ENCODE measurements at places on chromosomes 1 and 21.

DNA sequence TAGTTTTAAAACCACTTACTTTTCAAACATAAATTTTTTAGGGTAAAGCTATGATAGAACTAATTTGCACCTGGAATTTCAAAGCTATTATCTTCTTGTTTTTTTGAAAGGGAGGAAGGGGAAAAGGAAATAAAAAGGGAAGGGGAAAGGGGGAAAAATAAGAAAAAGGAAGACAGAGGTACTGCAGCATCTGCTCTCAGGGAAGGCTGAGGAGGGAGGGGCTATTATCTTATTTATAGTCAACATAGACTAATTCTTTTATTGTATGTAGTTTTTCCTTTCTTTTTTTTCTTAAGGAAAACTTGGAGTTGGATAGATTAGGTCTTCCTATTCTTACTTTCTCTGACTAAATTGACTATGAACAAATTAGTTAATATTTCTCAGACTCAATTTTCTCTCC lies 41.5 kb upstream of the ZYG11A start:
- no peak for DNase-seq

- DNase-seq = no peak
These were observed 206.9 kb upstream of the SNX7 start for GRCh38 chr1:98454666-98455065.

GRCh38 chr21:37553078-37553481 lies 186.5 kb downstream of the DYRK1A start:
- DNase-seq = no peak

GRCh38 chr1:16116625-16117024 lies 39.2 kb downstream of the EPHA2 start:
- DNase-seq = no peak

- no peak for DNase-seq
These were observed 33.4 kb upstream of the KAZN start for GRCh38 chr1:14565090-14565489.

- DNase-seq = peak; percentile 11
These were observed 259.0 kb downstream of the FOXD2 start for GRCh38 chr1:47696737-47697441.

- no peak for DNase-seq
These were observed 836 bp upstream of the PRCC start for GRCh38 chr1:156766298-156767100.

DNA sequence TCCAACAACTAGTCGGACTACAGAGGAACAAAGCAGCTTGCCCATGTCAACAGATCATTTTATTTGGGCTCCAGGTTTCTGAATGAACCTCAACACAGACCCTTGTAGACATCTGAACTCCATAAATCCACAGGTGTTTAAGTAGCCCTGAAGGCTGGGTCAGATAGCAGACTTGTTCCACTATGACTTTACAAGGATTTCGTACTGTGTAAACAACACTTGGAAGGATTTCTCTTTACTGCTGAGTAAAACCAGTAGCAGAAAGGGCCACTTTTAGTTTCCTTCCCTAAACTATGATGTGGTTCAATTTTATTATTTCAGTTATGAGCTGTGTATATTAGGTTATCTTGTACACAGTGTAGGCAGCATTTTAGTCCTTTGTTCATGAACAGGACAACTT lies 316.4 kb upstream of the ADGRL2 start:
- DNase-seq = no peak

DNA sequence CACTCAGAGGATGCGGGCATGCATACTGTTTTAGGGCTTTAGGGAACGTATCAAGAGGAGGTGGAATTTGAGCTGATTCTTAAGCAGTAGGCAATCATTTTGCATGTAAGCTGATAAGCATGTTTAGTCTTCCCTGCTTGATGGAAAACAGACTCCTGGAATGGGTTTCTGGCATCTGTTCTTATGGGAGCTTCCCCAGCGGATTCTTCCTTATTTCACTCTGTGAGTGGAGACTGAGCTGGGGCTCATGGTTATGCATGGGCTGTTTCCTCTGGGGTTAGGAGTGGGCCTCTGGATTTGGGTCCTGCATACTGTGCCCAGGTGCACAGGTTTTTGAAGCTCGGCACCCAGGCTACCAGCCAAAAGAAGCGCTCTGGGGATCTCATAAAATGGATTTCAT lies 93.4 kb downstream of the DIRAS3 start:
- no peak for DNase-seq

DNA sequence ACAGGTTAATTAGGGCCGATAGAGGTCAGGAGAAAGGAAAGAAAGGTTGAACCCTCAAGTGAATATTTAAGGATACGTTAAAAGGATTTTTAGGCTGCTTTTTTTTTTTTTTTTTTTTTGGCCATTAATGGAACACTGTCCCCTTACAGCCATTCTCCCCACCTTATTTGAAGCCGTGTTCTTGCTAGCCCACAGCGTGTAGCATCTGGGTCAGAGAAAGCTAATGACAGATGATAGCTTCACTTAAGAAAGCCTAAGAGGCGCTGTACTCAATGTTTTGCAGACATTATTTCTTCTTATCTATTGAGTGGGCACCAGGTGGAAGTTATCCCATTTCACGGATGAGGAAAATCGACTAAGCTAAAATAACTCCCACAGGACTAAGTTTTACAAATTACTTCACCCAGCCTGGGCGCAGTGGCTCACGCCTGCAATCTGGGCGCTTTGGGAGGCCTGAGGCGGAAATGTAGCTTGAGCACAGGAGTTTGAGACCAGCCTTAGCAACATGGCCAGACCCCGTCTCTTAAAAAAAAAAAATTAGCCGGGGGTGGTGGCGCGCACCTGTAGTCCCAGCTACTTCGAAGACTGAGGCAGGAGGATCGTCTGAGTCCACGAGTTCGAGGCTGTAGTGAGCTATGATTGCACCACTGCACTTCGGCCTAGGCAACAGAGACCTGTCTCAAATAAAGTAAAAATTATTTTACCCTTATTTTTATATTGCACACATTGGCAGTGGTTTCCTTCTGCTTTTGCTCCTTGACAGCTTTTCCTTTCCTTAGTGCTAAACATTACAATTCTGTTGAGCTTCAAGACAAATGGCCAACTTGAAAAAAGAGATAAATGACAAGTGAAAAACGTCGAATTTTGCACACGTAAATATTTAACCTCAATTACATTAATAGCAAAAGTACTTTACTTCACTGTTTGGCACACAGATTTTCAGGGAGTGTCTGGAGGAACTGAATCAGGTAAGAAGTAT lies 1.1 kb upstream of the PHTF1 start:
- DNase-seq = no peak

- peak; percentile 99 for DNase-seq
These were observed at the start of gene ISG20L2 for GRCh38 chr1:156728599-156729462. ISG20L2 (minus strand) TSS chr1:156728766; CDS start chr1:156727652, 1,114 bp downstream.

GRCh38 chr1:159983681-159984080 lies 29.6 kb upstream of the SLAMF9 start:
- DNase-seq = no peak

- DNase-seq = no peak
These were observed 125.4 kb downstream of the TBX19 start for GRCh38 chr1:168405906-168406549.

DNA sequence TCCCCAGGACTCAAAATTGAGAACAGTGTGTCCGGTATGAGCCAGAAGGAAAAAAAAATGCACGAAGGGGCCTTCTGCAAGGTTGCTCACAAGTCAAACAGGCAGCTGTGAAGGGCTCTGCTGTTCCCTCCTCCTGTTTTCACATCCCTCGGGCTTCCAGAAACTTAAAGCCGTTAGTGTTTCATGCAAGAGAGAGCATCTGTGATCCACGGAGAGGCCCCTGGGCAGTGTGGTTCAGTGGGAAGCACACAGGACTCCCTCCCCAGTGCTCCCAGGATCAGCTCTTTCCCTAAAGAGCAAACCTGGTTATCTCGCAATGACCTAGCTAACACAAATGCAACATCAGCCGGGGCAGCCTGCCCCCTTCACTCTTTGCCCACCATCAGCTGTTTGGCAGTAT lies 2.9 kb upstream of the MATN1 start:
- DNase-seq = no peak

DNA sequence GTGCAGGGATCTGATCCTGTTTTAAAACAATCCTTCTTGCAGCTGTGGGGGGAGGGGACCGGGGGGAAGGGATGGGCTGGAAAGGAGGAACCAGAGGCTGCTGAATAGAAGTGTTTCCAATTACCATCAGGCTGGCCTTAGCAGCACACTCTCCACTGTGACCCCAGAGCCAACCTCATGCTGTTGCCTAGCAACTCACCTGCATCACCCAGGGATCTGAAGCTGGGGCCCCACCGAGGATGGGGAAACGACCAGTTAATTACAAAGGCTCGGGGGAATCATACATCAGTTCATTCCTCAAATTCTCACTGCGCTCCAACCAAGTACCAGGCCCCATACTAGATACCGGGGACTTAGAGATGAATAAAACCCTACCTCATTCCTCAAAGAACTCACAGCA lies 11.9 kb upstream of the GPX7 start:
- no peak for DNase-seq

DNA sequence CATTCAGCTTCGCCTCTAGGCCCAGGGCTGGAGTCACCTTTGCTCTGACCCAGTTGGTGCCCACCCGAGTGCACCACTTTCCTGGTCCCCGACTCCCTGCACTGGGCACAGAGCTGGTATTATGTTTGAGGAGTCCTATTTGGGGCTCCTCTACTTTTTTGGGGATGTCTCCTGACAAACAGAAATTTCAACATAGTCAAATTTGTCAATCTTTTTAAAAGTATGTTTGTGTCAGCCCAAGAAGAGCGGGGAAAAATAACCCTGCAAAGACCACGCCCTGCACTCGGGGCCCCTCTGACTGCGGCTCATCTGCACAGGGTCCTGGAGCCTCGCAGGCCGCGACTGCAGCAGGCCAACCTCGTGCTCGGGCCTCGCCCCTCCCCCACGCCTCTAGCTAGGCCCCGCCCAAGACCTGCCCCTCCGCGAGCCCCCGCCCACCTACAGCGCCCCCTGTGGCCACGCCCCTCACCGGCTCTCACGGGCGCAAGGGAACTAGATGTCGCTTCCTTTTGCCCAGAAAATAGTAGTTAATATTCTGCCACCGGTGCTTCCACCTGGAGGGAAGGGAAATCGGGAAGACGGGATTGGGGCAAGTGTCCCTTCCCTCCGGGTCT lies 11.4 kb downstream of the FAM229A start:
- peak; percentile 85 for DNase-seq

GRCh38 chr1:114551400-114551799 lies 30.0 kb downstream of the BCAS2 start:
- DNase-seq = no peak

DNA sequence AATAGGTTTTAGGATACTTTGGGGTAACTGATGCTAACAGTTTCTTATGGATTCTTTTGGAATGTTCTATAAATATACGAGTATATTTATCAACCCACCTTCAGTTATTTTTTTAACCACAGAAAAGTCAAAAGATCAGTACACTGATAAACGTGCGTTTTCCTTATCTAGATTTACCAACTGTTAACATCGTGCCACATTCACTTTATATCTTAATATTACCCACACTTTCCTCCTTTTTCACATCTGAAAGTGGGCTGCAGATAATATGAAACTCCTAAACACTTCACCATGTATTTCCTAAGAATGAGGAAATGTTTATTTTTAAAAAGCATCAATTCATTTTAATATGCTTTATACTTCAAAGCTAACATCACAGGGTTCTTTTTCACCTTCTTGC lies 7.7 kb downstream of the ATF6 start:
- no peak for DNase-seq

GRCh38 chr1:186841599-186841998 lies 12.8 kb downstream of the PLA2G4A start:
- no peak for DNase-seq

DNA sequence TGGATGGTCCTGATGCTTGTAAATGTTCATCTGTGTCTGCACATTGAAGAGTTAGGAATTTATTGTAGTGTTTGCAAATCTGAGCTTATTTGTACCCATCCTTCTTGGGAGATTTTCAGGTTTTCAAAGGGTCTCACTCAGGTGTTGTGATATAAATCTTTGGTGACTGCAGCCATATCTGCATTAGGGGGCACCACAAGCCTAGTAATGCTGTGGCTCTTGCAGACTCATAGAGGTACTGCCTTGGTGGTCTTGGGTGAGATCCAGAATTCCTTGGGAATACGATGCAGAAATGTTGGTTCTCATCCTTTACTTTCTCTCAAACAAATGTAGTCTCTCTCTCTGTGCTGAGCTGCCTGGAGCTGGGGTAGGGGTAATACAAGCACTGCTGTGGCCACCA lies 405.9 kb downstream of the TTLL7 start:
- DNase-seq = no peak

DNA sequence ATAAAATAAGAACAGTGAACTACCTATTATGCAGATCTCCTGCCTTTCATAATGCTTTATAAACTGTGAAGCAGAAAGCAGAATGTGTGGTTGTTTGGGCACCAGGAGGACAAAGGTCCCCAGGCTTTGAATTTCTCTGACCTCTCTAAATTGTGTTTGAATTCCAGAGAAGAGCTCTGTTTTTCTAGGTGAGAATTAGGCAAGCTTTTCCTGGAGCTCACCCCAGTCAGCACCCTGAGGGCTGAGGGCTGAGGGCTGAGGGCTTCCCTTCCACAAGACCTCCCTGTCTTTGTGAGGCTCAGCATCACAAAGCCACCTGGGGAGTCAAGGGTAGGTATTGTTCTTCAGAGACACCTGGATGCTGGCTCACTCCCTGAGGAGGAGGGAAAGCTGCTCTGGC lies 45.5 kb upstream of the LRIG2 start:
- no peak for DNase-seq

DNA sequence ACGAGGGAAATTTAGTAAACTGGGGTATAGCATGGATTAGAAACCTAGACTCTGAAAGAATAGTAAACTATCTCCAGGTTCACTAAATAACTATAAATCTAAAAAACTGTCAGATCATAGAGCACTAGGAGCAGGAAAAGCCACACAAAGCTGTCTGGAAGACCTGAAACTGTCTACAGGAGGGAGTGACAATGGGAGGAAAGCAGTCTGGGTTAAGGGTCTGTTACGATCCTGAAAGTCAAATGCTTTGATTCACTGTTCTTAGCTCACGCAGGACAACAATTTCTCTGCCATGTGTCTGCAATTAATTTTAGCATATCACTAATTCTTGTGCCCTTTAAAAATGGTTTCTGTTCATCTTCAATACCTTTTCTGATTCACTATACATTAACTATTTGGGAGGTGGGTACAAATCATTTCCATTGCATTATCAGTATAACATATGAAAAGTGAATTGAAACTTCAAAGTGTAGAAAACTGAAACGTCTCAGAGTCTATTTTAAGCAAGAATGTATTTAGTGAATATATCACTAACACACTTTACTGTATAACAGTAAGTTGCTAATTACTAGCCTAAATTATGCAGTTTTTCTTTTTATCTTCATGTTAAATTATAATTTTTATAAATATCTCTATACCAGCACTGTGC lies 18.4 kb downstream of the CEP170 start:
- DNase-seq = no peak

Measured in tibial artery (tissue), 4 donors.